ENCODE measurements at places on chromosomes 11 and 22. TPM values are rescaled to one million over a fixed set of nuclear protein-coding genes. Genes with fewer than 3 reads are reported as not detected.

The MFNG gene
- polyA plus RNA-seq: 10.6 TPM

The EMID1 gene
- 115 TPM for polyA plus RNA-seq

The OVCH2 gene
- polyA plus RNA-seq: 7.1 TPM

The CLMP gene
- 36.1 TPM for polyA plus RNA-seq

The BATF2 gene
- polyA plus RNA-seq: 3.3 TPM

The PGA3 gene
- polyA plus RNA-seq: 0.22 TPM

The BACE1 gene
- 64.9 TPM for polyA plus RNA-seq

The KCNC1 gene
- polyA plus RNA-seq: 0.86 TPM

The MORC2 gene
- polyA plus RNA-seq: 36.3 TPM

The SOX10 gene
- polyA plus RNA-seq: 1.1 TPM

The PATE2 gene
- not detected for polyA plus RNA-seq

The C11orf68 gene
- polyA plus RNA-seq: 40.8 TPM

The CTNND1 gene
- 226 TPM for polyA plus RNA-seq

The IL17REL gene
- not detected for polyA plus RNA-seq

The TRIM29 gene
- polyA plus RNA-seq: 3.8 TPM

The KCNJ11 gene
- 2.7 TPM for polyA plus RNA-seq

The CCDC83 gene
- polyA plus RNA-seq: not detected

The RPS6KB2 gene
- polyA plus RNA-seq: 45.4 TPM

The MPEG1 gene
- polyA plus RNA-seq: 9.3 TPM

The PDXP gene
- 18.5 TPM for polyA plus RNA-seq

The TMEM121B gene
- polyA plus RNA-seq: 0.78 TPM

The SGSM1 gene
- polyA plus RNA-seq: 2.7 TPM

The LMO2 gene
- polyA plus RNA-seq: 38.8 TPM

The JHY gene
- 10.5 TPM for polyA plus RNA-seq

The MUC5B gene
- polyA plus RNA-seq: 0.04 TPM

The SCUBE2 gene
- 7.7 TPM for polyA plus RNA-seq

The MAJIN gene
- 1.1 TPM for polyA plus RNA-seq

The APOA4 gene
- 0.08 TPM for polyA plus RNA-seq

The CYTH4 gene
- polyA plus RNA-seq: 3.2 TPM

The TMEM86A gene
- 9.1 TPM for polyA plus RNA-seq

The GLB1L3 gene
- 1.3 TPM for polyA plus RNA-seq

The TMPRSS6 gene
- polyA plus RNA-seq: 0.54 TPM

The MYEOV gene
- 5.1 TPM for polyA plus RNA-seq

The PKDREJ gene
- 0.30 TPM for polyA plus RNA-seq

The PGA4 gene
- polyA plus RNA-seq: 0.19 TPM

The CDC42EP2 gene
- 10.3 TPM for polyA plus RNA-seq

The SCO2 gene
- 5.8 TPM for polyA plus RNA-seq

The CTSF gene
- polyA plus RNA-seq: 94.2 TPM

The KCNJ1 gene
- 119 TPM for polyA plus RNA-seq

The ARRB1 gene
- polyA plus RNA-seq: 28.6 TPM

The SYT13 gene
- polyA plus RNA-seq: 15.7 TPM
